ENCODE measurements at places on chromosomes 11 and 22.

GRCh38 chr11:87136236-87136635 lies 98.5 kb downstream of the TMEM135 start:
- DNase-seq, result no peak

DNA sequence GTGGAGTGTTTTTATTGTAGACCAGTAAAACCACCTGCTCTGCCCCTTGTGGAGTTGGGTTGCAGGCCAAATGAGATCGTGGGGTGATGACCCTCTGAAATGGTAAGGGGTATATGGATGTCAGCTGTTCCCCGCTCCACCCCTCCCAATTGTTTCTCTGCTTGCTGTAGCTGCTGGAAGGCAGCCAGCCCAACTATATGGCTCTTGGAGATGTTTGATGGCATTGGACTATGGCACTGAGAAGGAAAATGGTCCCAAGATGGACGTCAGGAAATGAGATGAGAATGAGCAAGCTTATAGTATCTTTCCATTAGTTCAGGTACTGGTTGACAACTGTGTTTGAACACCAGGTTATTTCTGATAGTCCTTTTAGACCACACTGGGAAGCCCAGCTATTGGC lies 94.8 kb upstream of the SORL1-AS1 start:
- no peak for DNase-seq

DNA sequence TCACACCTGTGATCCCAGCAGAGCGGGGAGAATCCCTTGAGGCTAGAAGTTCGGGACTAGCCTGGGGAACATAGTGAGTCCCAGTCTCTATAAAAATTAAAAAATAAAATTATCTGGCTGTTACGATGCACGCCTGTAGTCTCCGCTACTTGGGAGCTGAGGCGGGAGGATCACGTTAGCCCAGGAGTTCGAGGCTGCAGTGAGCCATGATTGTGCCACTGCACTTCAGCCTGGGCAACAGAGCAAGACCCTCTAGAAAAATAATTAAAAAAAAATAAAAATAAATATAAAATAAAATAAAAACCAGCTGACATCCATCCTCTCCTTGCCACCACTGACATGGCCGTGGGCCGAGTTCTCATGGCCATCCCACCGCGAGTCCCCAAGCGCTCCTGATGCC lies 7.7 kb upstream of the RTN4R start:
- no peak for DNase-seq

GRCh38 chr22:31950226-31950625 lies 5.9 kb downstream of the YWHAH start:
- no peak for DNase-seq

DNA sequence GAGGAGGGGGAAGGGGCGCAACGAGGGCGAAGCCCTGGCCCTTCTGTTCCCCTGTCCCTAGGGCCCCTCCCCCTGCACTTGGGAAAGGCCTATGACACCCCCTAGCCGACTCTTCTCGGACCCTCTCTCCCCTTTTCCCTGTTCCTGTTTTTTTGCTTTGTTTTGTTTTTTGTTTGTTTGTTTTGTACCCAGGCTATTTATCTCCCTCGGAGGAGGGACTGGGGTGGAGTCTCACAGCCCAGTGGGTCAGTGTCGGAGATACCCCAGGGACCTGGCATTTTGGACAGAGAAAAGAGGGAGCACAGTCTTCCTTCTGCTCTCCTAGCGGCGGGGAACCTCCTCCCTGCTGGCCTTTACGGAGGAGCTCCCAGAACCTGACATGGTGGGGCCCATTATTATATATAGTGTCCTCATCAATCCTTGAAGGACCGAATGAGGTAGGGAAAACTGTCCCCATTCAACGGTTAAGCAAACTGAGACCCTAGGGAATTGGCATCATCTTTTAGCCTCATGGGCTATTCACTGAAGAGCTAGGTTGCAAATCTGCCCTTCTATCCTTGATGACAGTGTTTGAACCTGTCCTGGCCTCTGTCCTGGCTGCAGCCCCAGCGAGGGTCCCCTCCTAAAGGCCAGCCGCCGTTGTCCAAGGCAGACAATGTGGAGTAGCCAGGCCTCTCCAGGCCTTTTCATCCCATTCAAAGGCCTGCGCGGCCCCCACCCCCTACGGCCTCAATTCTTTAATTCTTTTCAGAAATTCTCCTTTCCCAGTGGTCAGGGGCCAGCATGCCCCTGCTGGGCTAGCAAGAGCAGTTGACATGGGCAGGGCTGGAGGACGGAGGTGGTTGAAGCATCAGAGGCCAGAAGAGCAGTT lies 911 bp downstream of the EMID1 start:
- no peak for DNase-seq

DNA sequence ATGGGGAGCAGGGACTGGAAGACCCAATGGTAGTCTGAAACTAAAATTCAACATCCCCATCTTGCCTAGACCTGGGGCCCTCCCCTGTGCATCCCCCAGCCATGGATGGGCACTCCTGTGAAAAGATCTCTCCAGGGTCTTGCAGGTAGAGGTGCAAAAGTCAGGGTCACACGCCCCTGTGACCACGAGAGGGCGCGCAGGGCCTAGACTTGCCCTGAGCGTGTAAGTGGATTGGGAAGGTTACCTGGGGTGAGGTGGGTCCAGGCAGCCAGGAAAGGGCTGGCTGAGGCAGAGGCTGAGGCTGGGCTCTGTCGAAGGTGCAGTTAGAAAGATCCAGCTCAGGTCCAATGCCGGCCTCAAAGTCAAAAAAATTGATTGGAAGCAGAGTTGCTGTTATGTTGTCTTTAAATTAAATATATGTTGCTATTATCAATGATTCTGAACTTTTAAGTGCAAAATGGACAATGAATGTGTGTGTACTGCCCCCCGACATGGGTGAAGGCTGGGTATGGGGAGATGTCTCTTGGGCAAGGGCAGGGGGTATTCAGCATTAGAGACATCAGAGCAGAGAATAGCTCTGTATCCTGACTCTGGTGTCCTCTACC lies 4.8 kb upstream of the POU2F3 start:
- peak; percentile 29 for DNase-seq

GRCh38 chr11:116715383-116715782 lies 57.4 kb downstream of the BUD13 start:
- no peak for DNase-seq

DNA sequence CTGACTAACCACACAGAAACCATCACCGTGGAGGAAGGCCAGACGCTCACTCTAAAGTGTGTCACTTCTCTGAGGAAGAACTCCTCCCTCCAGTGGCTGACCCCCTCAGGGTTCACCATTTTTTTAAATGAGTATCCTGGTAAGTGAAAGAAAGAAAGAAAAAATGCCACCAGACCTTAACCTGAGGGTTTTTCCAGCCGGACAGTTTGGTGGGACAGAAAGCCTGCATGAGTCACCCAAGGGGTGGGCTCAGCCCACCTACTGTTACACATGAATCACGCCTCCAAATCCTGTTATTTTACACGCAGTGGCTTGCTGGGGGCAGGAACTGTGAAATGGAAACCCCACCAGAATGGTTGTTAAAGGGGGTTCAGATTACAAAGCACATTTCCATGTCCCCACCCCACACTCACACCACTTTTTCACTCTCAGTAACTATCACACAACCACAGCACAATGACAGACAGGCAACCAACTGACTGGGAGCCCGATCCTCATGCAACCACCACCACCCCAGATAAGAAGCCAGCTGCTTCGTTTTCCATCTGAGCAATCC lies 11.9 kb downstream of the CRTAM start:
- peak; percentile 22 for DNase-seq

Measured in effector memory CD8-positive, alpha-beta T cell (primary cell).